ENCODE measurements at places on chromosomes 1 and 21.

DNA sequence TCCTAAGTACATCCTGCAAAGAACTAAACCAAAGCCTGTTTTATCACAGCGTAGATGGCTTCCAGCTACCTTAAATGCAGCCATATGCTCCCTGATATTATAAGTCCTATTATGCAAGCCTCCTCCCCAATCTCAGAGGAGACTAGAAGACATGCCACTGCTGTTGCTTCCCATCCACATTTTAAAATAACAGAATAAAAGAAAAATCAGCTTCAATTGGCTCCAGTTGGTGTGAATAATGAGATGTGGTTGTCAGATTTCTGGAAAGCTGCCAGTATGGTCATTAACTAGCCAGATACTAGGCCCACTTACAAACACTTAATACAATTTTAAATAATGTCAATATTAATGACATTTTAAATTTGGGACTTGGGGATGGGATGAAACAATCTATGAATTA, 25.7 kb downstream of the WARS2 start:
- DNase-seq, result no peak

DNA sequence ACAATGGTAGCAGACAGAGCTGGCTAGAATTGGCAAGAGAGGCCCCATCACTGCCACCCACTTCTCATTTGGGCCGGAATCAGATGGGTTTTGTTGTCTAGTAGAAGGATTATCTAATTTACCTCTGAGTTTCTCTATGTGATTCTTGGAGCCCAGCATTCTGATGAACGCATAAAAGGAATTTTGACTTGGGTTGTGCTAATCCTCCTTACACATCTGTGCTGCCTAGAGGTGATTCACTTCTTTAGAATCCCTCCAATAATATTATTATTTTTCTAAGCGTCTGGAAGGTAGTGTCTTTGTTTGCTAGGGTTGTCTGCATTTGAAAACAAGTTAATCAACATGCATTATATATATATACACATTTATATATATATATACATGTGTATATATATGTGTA, 118.1 kb downstream of the RUNX1 start:
- no peak for DNase-seq

- DNase-seq, result no peak
Observed at GRCh38 chr1:171844381-171844780, 3.1 kb downstream of the DNM3 start.

DNA sequence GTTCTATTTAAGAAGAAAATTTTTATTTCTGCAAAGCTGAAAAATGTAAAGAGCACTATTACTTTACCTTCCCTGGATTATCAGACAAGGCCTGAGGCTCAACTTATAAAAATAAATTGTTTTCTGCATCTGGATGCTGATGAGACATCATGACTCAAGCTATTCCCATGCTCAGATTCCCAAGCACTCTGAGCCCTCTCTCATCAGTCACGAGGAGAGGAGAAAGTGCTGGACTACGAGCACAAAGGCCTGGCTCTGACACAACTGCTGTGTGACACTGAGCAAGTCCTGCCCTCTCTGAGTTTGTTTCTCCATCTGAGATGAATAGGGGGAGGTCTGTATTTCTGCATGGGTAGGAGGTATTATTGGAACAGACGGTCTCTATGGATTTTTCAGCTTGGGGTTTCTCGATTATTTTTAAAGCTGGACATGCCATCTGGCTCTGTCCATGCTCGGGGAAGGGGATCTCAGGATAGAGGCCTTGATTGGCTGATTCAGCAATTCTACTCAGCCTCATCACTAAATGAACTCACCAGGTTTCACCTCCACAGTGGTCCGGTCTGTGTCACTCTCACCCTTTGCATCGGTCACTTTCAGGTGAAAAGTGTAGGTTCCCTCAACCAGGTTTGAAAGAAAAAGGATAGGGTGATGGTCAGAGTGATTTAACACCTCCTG, 107.7 kb downstream of the KIAA0319L start:
- no peak for DNase-seq

DNA sequence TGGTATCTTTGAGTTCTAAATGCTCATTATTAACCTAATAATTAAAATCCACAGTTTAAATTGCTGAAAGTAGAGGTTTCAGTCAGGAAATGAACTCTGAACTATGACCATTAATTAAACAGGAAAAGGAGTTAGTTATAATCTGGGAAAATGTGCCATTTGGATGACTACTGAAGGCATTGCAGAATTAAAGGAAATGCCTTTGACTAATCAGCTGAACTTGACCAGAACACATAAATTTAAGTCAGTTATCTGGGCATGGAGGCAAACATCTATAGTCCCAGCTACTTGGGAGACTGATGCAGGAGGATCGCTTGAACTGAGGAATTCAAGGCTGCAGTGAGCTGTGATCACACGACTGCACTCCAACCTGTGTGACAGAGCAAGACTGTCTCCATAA, 31.9 kb downstream of the SLC44A5 start:
- DNase-seq, result no peak

GRCh38 chr1:151668090-151668489, 48.5 kb downstream of the CELF3 start:
- DNase-seq, result no peak

DNA sequence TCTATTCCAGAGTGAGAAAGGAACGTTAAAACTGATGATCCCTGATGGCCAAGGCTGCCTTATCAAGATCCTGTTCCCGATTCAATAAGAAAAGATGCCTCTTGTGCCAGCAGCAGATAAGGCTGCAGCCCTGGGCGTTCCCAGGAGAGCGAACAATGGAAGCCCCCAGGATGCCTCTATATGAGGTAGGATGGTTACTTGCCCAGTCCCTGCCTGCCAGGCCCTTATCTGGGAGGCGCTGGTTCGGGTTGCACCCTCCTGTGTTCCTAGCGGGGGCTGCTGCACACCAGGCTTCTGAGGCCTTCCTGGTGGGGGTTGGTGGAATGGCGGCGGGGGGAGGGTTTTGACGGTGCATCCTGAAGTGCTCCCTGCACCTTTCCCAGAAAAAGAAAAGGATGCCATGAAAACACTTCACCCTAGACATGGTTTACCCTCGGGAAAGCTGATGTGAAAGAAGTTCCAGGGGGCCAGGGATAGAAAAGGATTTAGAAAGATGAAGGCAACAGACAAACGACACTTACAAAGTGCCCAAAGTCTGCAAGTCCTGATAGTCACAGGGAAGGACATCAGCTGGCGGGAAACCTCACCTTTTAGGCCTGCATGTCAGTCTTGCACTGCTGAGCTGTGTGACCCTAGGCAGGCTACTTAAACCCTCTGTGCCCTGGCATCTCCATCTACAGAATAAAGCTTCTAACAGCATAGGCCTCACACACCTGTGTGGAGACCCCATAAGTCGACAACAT, 100.3 kb downstream of the KCNJ15 start:
- DNase-seq, result no peak

GRCh38 chr1:1666526-1666925, 7.7 kb upstream of the CDK11B start:
- no peak for DNase-seq

GRCh38 chr1:30575066-30575465, 148.3 kb downstream of the MATN1 start:
- no peak for DNase-seq

- DNase-seq, result no peak
Observed at GRCh38 chr1:16631248-16632043, 18.1 kb upstream of the NBPF1 start.

GRCh38 chr1:76281306-76281705, 206.8 kb downstream of the ST6GALNAC3 start:
- DNase-seq, result no peak

DNA sequence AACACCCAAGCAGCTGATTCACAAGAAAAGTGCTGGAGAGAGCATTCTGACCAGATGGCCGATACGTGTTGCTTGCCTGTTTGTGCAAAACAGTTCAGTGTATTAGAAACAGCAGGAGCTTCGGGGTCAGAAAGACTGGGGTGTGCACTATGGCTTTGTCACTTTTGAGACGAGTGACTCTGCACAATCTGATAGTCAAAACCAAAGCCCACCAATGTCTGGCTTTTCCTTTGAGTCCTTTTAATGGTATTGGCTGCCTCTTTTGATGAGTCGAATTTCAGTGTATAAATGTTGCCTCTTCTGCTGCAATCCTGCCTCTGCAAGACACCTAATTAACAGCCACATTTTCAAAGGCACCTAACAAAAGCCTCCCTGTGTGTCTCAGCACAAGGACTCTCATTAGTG, 444.6 kb downstream of the AJAP1 start:
- DNase-seq, result no peak

DNA sequence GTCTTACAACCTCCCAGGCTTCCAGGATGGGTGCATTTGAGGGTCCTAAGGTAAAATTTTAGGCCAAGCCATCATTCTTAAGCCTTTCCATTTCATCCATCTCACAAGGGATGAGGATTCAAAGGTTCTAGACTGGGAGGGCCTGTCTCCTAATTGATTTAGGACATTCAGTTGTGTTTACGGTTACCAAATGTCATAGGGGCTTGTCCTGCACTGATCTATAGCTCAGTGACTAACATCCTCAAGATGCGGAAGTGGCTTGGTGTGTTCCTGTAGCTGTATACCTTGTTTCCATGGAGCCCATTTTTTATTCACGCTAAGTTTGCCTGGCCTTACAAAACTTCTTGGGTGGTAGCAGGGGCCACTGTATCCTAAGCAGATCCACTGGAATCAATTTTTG, 52.8 kb downstream of the DUSP10 start:
- no peak for DNase-seq

GRCh38 chr1:45304311-45305081, 22.2 kb upstream of the HPDL start:
- DNase-seq, result no peak

GRCh38 chr21:45071078-45071873, 3.1 kb upstream of the ADARB1 start:
- no peak for DNase-seq

GRCh38 chr1:11806307-11806936, 431 bp downstream of the CLCN6 start:
- no peak for DNase-seq

- DNase-seq, result no peak
Observed at GRCh38 chr1:108570128-108570527, 10.2 kb downstream of the EEIG2 start.

DNA sequence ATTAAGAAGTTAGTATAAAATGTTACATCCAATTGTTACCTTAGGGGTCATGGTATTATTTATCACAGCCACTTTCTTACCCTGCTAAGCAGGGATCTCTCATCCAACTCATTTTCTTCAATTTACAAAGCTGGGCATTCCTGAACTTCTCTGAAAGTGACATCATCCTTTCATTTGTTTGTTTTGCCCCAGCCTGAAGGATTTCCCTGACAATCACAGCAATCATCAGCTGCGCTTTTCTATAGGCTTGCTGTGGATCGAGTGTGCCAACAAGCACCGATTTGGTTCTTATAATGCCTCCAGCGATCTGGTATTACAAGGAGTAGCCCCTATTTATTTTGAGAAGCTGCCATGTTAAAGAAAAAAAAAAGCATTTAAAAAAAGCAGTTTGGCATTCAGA, 240.2 kb downstream of the USH2A start:
- DNase-seq, result no peak

- DNase-seq, result no peak
Observed at GRCh38 chr1:2150801-2151200, 43.8 kb downstream of the FAAP20 start.

- DNase-seq, result no peak
Observed at GRCh38 chr21:39073717-39074116, 109.5 kb downstream of the PSMG1 start.

- DNase-seq, result no peak
Observed at GRCh38 chr21:44737706-44738354, 26.5 kb upstream of the TSPEAR start.

DNA sequence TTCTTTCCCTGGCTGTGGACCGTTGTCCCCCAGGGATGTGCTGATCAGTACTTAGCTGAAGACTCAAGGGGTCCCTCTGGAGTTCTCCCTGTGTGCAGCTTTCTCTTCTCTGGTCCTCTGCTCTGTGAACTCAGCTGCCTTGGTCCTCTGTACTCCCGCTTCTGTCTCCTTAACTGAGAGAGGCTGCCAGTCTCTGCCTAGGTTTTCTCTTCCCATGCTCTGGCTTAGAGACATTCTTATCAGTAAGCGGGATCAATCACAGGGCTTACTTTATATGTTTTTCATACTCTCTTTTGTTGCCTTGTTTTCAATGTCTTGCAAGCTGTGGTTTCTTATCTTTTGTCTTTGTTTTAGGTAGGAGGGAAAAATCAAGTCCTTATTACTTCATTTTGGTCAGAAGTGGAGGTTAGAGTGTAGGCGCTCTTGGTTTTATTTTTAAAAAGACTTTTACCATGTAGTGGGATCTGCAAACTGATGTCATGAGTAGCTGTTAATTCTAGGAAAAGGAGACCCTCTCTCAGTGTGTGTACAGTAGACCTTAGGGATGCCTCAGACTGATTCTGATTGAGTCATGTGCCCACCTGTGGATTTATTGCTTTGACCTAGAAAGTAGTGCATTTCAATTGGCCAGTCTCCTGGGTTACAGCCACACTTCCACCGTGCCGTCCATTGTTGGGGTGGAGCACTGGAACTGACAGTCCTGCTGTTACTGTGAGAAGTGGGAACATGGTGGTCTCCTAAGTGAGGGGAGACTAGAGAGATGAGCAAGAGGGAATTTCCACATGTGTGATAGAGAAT, 46.6 kb downstream of the TTC3 start:
- DNase-seq, result no peak

Measured in stimulated activated CD8-positive, alpha-beta memory T cell treated with anti-CD3 and anti-CD28 coated beads, Interleukin-7, amount 100 ng/mL, for 48 hours (primary cell).